ENCODE measurements at places on chromosomes 11 and 22.

GRCh38 chr11:66918741-66919140 is 39.4 kb downstream of the PC start:
- no peak for DNase-seq

GRCh38 chr11:21866781-21867180 is 326.1 kb upstream of the ANO5 start:
- no peak for DNase-seq

- no peak for DNase-seq
These were observed 90.2 kb upstream of the KCNQ1OT1 start for GRCh38 chr11:2789791-2790567.

GRCh38 chr22:49320714-49321476 is 506.8 kb downstream of the BRD1 start:
- no peak for DNase-seq

DNA sequence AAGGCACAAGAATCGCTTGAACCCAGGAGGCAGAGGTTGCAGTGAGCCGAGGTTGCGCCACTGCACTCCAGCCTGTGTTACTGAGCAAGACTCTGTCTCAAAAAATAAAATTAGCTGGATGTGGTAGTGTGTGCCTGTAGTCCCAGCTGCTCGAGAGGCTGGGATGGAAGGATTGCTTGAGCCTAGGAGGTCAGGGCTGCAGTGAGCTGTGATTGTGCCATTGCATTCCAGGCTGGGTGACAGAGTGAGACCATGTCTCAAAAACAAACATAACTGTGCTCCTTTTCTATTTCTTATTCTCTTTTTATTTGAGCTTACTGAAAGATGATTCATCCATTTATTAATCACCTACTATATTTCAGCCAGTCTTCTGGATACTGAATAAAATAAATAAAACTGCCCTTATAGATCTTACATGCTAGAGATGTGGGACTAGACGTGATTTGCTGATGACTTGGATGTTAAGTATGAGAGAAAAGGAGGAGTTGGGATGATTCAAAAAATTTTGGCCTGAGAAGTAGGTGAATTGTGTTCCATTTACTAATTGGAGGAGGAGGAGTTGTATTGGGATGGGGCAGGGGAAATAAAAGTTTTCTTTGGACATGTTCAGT is 18.0 kb downstream of the PAAF1 start:
- no peak for DNase-seq

DNA sequence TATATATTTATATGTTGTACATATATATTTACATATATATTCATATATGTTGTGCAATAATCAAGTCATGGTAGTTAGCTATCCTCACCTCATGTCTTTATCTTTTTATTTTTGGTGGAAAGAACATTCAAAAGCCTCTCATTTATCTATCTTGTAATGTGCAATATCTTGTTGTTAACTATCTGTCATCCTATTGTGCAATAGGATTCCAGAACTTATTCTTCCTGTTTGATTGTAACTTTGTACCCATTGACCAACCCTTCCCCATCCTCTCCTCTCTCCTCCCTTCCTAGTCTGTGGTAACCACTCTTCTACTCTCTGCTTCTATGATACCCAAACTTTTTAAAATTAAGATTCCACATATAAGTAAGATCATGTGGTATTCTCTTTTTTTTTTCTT is 115.6 kb upstream of the PDGFD start:
- DNase-seq = no peak

GRCh38 chr11:76152741-76153570 is 53.3 kb downstream of the WNT11 start:
- DNase-seq = no peak

GRCh38 chr11:8729837-8730696 is 47.5 kb downstream of the RPL27A start:
- no peak for DNase-seq

DNA sequence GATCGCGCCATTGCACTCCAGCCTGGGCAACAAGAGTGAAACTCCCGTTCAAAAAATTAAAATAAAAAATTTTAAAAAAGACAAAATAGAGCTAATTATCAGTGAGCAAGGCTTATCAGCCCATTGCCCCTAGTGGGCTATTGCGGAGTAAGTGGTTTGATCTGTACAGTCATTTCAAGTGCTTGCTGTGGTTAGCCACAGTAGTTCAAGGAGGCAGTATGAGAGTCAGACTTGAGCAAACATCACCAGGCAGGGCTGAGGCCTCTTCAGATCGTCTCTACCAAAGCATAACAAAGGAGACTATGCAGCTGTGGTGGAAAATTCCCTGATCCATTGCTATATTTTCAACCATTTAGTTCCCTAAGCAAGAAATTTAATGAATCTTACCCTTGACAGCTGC is 4.3 kb upstream of the SBF2 start:
- peak; percentile 27 for DNase-seq

GRCh38 chr11:1397146-1397861 is 7.6 kb downstream of the BRSK2 start:
- DNase-seq = no peak

DNA sequence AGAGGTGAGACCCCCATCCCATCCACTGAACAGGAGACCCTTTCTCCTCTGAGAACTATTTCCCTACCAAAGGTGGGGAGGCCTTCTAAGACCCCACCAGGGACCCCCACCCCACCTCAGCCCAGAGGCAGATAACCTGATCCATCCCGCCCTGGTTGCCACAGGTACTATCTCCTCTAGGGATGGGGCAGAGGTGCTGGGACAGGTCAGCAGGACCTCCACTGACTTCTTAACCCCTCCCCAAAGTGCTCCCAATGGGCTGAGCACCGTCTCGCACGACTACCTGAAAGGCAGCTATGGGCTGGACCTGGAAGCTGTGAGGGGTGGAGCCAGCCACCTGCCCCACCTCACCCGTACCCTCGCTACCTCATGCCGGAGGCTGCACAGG is 4.3 kb downstream of the INPPL1 start:
- no peak for DNase-seq

GRCh38 chr11:33310720-33311500 is 53.7 kb downstream of the HIPK3 start:
- DNase-seq = no peak

- DNase-seq = no peak
These were observed 115.9 kb downstream of the TRIM29 start for GRCh38 chr11:120021978-120022377.

DNA sequence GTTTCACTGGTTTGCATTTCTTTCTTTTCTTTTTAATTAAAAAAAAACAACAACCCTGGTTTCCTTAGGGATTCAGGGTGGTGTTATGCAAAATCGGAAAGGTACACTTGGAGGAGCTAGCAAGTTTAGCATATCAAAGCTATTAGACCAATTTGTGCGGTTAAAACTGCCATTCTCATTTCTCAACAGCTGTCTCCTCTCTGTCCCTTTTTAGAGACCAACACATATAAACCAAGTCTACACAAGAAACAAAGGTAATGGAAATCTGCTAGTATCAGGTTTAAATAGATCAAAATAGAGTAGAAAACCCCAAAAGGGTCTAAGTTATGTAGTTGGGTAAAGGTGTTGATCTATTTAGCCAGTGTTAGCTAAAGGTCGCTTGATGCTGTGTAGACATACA is 1.7 kb upstream of the SESN3 start:
- DNase-seq = no peak

Data from HL-60 (cell line).